Umbilical cord (tissue), 2 donors: ENCODE measurements at places on chromosomes 13 and 19.

DNA sequence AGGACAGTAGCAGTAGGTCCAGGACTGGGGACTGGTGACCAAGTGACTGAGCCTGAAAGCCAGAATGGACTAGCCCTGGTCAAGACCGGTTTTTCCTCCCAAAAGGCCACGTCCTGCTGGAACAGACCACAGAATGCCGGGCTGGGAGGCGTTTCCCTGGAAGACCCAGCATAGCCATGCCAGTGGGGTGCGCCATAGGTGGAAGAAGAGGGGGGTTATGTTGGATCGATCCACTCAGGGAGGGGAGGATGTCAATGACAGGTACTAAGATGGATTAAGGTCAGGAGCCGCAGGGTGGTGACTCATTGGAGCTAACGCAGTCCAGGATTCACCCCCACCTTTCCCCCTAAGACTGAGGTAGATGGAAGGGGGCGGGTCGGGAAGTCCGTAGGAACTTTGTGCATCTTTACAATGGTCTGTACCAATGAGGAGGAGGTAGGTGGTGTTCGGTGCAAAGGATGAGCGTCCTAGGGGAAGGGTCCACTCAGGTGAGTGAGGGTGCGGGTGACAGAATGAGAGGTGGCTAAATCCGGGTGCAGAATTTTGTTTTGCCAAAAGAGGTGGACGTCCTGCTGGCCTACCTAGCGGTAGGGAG is 21.0 kb downstream of the VASP start:
- no peak for DNase-seq

DNA sequence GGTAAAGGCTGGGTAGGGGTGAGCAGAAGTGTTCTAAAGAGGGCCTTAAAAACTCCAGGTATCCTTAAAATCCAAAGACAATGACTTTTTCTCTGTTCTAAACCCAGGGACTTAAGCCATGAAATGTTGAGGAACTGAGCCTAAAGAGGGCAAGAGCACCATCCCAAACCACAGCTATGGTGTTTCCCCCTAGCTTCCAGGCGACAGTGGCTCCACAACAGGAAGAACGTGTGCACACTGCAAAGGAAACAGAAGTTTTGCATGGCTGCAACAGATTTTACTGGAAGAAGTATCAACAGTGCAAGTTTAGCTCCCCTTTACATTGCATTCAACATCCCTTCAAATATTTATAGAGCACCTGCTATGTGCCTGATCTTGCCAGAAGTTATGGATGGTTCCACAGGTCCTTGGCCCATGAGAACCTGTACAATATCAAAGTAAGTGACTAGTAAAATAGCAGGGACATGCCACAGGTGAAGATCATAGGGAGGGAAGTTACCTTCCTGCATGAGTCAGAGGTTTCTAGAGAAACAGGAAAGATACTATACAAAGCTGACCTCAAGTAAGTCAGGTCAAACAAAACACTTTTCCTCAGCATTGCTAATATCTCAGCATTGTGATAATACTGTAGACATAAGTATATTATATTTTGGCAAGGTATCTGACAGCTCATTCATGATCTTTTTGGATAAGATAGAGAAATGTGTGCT is 8.4 kb upstream of the KCTD12 start:
- DNase-seq = no peak

DNA sequence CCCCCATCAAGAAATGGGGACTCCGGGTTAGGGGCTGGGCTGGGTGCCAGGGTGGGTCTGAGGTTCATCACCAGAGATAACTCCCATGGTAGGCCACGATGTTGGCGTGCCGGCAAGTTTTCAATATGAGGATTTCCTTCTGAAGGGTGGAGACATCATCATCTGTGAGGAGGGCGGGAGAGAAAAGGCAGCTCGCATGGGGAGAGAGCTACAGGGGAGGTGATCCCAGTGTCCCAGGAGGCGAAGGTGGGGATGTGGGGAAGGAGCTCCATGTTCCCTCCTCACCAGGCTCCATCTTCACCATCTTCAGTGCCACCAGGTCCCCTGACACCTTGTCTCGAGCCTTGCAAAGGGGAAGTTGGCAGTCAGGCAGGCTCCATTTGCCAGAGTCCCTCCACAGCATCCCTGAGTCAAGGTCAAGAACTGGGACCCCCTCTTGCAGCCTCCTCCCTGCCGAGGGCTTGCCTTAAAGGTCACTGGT is 430 bp downstream of the MAP4K1 start:
- no peak for DNase-seq

DNA sequence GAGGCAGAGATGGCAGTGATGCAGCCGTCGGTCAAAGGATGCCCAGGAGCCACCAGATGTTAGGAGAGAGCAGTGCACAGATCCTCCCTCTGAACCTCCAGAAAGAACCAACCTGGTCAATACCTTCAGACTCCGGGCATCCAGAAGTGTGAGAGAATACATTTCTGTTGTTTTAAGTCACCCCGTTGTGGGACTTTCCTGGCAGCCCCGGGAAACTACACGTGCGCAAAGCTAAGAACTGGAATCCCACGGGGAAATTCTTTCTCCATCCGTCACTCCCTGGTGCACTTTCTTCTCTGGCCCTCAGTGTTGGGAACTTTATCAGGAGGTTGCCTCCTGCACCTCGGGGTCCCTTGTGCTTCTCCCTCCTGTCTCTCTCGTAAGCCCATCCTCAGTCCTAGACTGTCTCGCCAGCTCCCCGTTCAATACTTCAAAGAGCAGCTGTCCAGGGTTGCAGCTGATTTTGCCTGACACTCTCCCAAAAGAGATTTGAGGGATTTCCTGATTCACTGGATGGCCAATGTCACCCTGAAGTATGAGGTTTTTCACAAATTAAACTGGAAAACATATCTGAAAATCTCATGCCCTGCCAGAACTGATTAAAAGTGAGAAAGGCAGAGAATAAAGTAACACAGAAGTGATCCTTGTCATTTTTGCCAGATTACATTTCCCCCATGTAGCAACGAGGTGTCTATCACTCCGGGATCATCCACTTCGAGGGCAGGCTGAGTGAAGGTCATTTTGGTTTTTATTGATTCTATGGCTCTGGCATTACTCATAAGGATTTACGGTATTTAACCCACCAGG is 136.8 kb downstream of the DCT start:
- DNase-seq = peak; percentile 77

- peak; percentile 97 for DNase-seq
Measured at GRCh38 chr19:31338069-31338776, 11.0 kb downstream of the TSHZ3 start.
